ENCODE measurements at places on chromosomes 5 and 9. TPM values are rescaled to one million over a fixed set of nuclear protein-coding genes. Genes with fewer than 3 reads are reported as not detected.

DNA sequence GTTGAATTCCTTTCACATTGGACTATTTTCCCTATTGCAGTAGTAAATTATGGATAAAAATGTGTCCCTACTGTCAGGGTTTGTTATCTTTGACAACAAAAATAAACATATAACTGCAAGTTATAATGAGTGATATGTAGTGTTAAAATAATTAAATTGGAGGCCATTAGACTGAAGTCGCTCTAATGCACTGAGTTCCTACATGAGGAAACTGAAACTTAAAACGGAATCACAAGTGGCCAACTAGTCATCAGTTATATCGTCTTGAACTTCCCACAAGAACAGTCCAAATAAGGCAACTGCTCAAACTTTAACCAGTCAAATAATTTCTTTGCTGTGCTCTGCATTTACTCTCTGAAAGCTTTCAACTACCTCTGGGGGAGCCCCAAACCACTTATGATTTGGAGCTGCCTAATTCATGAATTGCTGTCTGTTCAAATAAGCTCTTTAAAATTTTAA is 2.1 kb upstream of the IFT74 start:
- no peak for DNase-seq

DNA sequence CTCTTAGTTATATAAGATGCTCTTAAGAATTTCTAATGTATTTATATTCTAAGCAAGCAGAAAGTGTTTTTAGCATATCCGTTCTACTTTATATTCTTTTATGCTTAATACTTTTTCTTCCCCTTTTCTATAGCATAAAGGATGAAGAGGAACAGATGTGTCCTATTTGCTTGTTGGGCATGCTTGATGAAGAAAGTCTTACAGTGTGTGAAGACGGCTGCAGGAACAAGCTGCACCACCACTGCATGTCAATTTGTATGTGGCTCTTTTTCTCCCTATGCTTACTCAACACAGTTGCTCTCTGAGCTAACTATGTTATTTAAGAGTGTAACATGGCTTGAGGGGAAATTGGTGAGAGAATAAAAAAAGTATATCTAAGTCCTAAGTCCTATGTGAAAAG is 37.6 kb upstream of the SETD9 start:
- DNase-seq: no peak

GRCh38 chr5:135814316-135814715 is 20.1 kb upstream of the SLC25A48 start:
- DNase-seq: no peak

- no peak for DNase-seq
These were observed 170.0 kb downstream of the NTRK2 start for GRCh38 chr9:84839541-84839940.

GRCh38 chr5:43312699-43313034 is 545 bp downstream of the HMGCS1 start:
- DNase-seq: no peak

GRCh38 chr9:123370108-123370507 is 14.1 kb downstream of the CRB2 start:
- no peak for DNase-seq

- no peak for DNase-seq
These were observed 765.4 kb upstream of the DMAC1 start for GRCh38 chr9:8564960-8565359.

The CD72 gene
- 2.8 TPM for total RNA-seq

The SQSTM1 gene
- 245 TPM for total RNA-seq

DNA sequence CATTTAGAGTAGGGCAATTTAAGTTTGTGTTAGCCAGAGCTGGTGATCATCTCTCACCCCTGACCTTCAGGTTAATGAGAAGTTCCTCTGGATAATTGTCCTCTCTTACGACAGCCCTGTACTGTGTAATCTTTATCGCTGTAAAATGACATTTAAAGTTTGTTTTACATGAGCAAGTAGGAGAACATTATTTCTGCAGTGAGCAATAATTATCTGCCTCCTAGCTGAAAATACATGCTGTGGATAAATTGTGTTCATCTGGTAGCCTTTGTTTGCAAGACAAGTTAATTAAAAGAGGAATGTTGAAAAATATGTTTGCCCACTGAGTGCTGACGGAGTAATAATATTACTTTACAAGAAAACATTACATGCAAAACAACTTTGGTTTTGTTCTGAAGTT is 1083.8 kb upstream of the NUDT12 start:
- DNase-seq: no peak

- no peak for DNase-seq
These were observed 64.1 kb downstream of the GPR21 start for GRCh38 chr9:123097430-123098095.

The PCDHGA4 gene
- total RNA-seq: 5.5 TPM

GRCh38 chr9:110650261-110650660 is 18.3 kb upstream of the MUSK start:
- no peak for DNase-seq

The ITGA2 gene
- 7.5 TPM for total RNA-seq

The CYSRT1 gene
- total RNA-seq: 0.32 TPM

- no peak for DNase-seq
These were observed 811 bp upstream of the ARRDC3 start for GRCh38 chr5:91383956-91384300.

- DNase-seq: no peak
These were observed 163.5 kb upstream of the OTULINL start for GRCh38 chr5:14417792-14418765.

The LRRC19 gene
- not detected for total RNA-seq

DNA sequence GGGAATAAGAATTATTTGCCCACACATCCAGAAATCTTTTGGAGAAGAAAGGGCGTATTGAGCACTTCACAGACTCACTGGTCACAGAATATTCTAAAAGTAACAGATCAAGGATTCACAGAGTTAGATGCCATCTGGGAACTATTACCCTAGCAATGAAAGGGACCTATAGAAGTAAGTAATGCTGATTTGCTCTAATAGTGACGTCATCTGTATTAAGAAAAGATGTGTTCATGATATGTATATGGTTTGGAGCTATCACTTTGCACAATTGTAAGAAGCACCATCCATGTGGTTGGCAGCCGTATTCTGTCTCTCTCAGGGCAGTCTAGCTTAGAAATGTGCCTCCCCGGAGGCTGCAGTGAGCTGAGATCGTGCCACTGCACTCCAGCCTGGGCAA is 52.8 kb upstream of the SV2C start:
- DNase-seq: no peak

The SHOC1 gene
- not detected for total RNA-seq

DNA sequence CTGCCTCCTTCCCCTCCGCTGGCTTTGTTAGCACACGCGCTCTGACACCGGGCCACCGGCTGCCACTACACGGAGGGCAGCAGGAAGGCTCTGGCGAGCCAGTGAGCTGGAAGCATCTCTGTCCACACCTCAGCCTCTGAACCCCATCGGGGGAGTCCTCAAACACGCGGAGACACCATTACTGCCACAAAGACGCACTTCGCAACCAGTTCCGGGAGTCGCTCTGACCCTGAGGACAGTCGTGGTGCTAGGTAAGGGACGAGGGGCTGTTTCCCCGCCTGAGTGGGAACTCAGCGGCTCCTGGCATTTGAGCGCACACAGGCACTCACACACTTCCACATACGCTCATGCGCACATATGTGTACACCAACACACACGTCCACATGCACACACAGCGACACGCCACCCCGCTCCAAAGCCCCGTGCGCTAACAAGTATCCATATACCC is 160.0 kb downstream of the C9orf152 start:
- peak; percentile 83 for DNase-seq

- no peak for DNase-seq
These were observed 2.2 kb upstream of the DPP7 start for GRCh38 chr9:137116728-137117127.

The JAKMIP2 gene
- total RNA-seq: 0.10 TPM

GRCh38 chr5:68285075-68285840 is 69.7 kb downstream of the PIK3R1 start:
- DNase-seq: no peak

- DNase-seq: no peak
These were observed 329.2 kb downstream of the EBF1 start for GRCh38 chr5:158770506-158770905.

DNA sequence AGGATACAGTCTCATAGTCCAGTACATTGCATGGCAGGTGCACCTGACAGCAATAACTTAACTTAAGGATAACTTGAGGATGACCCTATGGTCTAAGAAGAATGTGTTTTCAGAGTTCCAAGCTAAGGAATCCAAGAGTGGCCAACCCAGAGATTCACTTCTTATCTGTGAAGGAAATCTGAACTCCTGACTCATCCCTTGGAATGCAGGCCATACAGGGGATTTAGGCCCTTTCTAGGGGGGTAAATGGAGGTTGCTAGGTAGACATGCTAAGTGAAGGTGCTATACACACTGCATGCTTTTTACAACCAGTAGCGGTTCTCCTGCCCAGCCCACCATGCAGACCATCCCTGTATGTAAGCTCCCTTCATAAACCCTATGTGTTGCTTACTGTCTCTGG is 50.4 kb downstream of the HTR1A start:
- DNase-seq: no peak

GRCh38 chr9:110095161-110095595 is 112.8 kb downstream of the C9orf152 start:
- no peak for DNase-seq

The ENDOG gene
- 16.6 TPM for total RNA-seq

DNA sequence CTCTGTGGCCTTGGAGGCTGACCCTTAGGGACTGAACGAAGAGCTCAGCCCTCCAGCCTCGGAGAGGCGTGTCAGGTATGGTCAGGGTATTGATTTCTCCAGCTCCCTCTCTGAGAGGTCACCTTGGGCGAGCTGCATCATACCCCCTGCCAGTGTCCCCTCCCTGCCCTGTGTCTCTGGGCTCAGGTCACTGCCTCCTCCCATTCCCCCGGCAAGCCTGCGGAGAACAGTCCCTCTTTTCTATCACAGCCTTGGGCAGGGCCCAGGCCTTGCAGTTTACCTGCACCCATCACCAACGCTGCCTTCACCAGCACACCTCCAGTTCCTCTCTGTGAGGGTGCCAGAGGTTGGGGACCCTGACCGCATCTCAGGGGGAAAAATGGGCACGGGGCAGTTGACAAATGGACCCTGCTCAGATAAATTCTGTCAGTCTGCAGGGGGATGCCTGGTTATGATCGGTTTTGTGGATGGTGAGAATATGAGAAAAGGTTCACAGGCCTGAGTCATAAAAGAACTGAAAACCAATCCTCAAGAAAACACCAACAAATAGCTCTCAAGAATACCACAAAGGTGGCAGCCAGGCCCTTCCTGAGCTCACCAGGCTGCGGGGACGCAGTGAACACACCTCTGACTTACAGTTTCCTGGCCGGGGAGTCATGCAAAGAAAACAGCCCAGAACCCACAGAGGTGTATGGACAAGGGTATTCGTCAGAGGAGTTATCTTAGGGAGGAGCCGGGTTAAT is 24.7 kb upstream of the RXRA start:
- DNase-seq: peak; percentile 18

DNA sequence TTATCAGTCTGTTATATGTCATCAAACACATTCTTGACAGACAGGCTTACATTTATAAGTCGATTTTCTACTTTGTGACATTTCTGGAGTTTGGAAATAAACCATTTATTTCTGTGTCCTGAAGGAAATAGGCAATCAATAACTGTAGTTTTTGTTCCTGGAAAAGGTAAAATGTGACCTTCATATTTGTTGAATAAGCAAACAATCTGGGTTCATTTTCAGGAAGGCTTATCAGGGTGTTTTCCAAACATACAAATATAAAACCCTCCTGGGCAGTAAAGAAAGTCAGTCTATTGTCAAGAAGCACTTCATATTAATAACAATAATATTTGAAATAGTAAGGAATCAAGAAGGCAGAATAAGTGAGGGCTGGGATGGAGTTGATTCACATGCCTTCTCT is 195.0 kb downstream of the SNCAIP start:
- DNase-seq: no peak

The STPG3 gene
- not detected for total RNA-seq

DNA sequence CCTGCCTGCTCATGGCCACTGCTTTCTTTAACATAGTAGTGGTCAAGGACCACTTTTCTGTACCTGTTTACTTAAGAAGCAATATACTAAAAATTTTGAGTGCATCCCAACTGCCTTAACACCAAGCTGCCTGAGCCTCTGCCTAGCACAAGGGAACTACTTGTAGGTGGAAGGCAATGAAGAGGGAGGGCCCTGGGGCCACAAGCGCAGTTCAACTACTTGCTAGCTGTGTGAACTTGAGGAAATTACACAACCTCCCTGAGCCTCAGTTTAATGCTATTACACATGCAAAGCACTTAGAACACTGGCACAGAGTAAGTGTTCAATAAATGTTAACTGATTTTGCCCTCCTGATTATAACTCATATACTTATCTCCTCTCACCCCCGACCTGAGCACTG is 6.3 kb downstream of the ARL15 start:
- no peak for DNase-seq

DNA sequence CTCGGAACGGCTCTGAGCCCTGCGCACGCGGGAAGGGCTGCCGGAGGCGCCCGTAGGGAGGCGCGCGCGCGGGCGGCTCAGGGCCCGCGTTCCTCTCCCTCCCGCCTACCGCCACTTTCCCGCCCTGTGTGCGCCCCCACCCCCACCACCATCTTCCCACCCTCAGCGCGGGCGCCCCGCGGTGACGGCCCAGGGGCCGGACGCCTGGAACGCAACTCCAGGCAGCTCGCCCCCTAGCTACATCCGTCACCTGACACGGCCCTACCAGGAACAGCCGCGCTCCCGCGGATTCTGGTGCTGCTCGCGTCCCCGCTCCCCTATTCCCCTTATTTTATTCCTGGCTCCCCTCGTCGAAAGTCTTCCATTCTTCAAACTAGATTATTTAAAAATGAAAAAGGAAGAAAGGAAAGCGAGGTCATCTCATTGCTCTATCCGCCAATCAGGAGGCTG is at the start of gene CDKN2B-AS1:
CDKN2B-AS1 (plus strand) TSS at position 236 of the 450 bp plus-strand sequence.
- DNase-seq: peak; percentile 80

The NTRK2 gene
- 43.8 TPM for total RNA-seq

DNA sequence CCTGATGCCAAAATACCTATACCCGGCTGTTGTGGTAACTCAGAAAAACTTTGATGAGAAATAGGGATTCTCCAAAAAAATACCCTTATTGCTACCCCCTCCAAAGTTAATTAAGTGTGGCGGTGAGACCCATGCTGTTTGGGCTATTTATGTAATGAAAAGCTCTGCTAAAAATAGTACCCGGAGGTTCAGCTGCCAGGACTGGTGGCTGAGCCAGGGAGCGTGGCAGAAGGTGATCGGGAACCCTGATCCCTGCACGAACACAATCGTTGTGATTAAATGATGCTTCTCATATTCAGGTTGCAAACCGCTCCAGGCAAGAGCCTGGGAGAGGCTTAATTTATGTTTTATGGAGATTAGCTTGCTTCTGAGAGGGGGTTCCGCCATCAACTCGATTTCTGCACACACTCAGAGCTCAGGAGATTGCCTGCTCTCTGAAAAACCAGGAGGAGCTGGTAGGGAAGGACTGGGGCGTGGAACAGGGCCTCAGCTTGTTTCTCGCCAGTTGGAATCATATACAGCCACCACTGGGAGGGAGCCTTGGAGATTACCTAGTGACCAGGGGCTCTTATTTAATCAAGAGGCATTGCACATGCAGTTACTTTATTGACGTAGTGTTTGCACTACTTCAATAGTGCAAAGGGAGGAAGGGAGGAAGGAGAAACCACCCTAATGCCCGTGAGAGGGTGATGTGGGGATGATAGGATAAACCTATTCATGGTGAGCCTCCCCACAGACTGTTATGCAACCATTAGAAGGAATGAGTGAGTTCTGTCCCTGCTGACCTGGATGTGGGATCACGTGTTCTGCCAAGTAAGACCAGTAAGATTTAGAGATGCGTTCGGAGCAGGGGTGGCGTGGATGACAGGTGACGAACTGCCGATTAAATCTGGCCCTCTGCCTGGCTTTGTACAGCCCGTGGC is 23.4 kb downstream of the HRH2 start:
- DNase-seq: peak; percentile 46

Measured in posterior vena cava (tissue), 2 donors.